Activated CD4-positive, CD25-positive, alpha-beta regulatory T cell treated with anti-CD3 and anti-CD28 coated beads, Interleukin-2, amount 50 U/mL, for 16 hours (primary cell): ENCODE measurements at places on chromosomes 12 and 14.

- DNase-seq: no peak
Observed at GRCh38 chr12:87054226-87054625, 798.0 kb upstream of the MGAT4C start.

DNA sequence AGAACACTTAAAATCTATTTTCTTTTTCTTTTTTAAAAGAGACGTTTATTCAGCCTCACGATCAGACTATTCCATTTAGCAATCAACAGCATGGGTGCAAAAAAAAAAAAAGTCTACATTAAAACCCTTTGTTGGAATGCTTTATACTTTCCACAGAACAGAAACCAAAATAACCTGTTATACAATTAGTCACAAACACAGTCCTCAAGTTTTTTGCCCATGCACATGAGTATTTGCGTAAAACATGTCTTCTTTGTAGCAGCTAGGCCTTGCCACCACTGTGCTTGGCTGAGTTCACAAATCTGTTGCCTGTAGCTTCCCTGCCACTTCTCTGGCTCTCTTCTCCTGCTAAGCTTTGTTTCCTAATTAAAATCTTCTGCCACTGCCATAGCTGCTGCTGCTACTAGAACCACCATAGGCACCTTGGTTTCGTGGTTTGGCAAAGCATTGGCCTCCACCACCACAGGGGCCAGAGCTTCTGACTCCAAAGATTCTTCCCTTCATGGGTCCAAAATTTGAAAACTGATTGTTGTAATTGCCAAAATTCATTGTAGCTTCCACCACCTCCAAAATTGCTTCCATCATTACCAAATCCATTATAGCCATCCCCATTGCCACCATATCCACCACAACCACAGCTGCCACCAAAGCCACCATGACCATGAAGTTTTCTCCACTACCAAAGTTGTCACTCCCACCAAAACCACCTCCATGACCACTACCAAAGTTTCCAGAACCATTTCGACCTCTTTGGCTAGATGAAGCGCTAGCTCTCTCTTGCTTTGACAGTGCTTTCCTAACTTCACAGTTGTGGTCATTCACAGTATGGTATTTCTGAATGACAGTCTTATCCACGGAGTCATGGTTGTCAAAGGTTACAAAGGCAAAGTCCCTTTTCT lies 38.1 kb downstream of the KLRG1 start:
- no peak for DNase-seq

- DNase-seq: no peak
Observed at GRCh38 chr14:73235531-73236155, 1.7 kb upstream of the PAPLN start.

- no peak for DNase-seq
Observed at GRCh38 chr12:115223322-115223721, 539.3 kb upstream of the TBX3 start.

DNA sequence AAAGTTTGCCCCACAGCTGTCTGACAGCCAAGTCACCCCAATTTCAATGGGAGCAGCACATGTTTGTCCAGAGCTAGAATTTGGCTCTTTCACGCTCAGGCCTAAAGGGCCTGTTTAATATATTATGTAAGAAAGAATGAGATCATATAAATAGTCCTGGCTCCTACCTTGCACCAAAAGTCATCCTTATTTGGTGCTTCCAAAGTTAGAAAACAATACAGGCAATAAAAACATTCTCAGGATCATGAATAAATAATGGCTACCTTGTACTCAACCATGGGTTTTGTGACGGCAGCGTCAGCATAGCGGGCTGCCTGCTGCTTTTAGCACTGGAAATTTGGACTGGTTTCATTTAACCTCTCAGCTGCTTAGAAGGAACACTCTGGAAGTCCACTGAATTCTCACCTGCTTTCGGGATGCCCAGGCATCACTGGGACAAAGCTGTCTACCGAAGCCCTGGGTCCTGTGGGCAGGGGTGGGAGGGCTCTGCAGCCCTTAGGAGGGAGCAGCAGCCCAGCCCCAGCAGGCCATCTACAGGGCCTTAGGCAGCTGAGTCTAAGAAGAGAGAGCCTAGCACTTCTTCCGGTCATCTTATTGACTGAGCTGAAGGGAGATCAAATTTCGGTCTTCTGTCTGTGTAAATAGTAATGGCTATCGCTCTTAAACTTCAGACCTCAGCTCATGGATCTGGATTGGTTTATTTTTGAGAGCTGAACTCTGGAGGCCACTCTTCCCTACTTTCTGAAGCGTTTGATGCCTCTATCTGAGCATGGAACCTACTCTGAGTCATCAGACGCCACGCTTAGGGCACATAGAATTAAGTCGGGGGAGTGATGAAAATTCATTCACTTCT lies 106.5 kb downstream of the SAMD4A start:
- no peak for DNase-seq

- no peak for DNase-seq
Observed at GRCh38 chr14:31122098-31122611, 85.4 kb downstream of the HECTD1 start.

DNA sequence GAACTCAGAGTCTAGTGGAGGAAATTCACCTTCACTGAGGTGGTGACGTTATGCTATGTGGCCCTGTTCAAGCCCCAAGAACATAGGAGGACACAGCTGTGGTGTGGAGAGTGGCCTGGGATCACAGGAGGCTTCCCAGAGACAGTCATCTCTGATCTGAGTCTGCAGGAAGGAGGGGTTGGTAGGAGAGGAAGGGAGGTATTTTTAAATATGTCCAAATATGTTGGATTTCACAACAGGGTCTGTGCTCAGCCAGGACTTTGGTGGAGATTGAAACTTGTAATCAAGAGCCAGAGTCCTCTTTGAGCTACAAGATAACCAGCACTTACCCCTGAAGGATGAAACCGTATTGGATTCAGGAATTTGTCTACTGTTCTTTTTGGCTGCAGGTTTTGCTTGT lies 26.4 kb upstream of the MED13L start:
- no peak for DNase-seq

DNA sequence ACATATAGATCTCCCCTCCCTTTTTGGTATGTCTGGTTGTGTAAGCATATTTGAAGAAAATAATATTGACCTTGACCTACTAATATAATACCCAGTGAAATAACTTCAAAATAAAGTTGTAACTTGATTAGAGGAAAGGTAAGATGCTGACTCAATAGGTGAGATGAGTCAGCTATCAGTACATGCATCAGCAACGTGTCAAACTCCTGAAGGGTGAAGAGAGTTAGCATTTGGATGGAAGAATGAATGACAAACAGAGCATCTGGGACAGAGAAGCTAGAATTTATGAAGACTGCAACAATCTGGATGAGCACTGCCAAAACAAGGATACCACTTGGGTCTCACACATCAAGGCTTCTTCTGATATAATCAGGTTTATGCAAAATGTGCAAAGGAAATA lies 74.9 kb downstream of the PPP2R5E start:
- DNase-seq: no peak

DNA sequence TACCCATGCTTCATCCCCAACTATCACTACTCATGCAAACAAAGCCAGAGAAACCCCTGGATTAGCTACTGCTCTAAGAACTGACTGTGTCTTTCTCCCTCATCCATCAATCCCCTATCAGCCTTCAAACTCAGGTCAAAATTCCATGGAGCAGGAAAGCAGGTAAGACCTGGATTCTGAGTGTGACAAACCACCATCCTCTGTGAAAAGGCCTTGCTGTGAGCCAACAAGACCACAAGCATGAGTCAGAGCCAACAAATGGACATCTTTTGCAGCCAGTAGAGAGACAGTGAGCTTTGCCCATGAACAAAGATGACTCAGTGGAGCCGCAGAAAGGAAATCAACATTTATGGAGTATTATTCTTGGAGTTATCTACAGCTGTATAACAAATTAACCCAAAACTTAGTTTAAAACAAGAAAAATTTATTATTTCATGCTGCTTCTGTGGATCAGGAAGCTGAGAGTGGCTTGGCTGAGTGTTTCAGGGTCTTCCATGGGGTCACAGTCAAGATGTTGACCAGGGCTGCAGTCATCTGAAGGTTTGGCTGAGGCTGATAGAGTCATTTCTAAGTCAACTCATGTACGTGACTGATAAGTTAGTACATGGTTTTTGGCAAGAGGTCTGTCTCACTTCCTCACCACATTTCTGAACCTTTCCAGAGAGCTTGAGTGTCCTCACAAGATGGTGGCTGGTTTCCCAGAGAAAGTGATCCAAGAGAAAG lies 61.1 kb downstream of the PITPNM2 start:
- no peak for DNase-seq

DNA sequence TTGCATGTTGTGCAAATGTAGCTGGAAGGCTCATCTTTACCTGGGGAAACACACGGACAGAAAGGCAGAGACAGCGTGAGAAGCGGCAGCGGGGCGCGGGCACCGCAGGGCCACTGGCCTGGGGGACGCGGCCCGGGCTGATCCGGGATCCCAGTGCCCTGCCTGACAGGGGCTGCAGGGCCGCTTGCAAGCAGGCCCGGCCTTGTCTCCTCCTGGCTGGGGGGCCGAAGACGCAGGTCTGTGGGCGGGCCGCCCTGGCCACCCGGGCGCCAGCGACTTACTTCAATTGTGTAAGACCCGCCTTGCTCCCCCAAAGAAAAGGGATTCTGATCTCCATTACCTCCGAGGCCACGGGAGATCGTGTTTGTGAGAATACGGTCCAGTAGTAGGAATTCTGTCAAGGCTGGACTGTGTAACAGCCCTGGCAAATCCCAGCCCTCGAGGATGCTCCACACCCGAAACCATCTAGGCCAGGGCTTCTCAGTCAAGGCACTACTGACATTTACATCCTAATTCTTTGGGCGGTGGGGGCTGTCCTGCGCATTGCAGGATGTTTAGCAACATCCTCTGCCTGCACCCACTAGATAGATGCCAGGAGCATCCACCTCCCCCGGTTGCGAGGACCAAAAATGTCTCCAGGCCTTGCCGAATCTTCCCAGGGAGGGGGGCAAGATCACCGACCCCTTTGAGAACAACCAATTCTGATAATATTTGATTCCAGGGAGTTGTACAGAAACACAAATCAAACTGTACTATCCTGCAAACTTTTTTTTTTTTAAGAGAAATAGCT lies 95.6 kb downstream of the BCL11B start:
- no peak for DNase-seq

GRCh38 chr14:62692490-62693106 lies 352.7 kb downstream of the KCNH5 start:
- DNase-seq: no peak

GRCh38 chr12:114266536-114266935 lies 139.4 kb downstream of the TBX5 start:
- no peak for DNase-seq

DNA sequence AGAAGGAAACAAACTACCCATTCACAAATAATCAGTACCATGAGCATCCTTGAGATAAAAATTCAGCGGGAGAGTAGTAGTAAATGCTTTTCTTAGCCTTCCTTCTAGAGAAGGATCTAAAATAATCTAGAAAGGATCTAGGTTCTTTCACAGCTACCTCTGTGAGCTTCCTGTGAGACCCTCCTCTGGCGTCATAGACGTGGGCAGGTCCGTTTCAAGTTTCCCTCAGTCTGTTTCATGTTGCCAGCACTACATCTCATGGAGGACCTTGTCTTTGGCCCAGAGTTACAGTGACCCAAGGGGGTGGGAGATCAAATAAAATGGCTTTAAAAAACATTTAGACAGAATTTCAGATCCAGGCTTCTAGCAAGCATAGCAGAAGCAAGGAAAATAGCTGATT lies 13.6 kb downstream of the DAAM1 start:
- no peak for DNase-seq

DNA sequence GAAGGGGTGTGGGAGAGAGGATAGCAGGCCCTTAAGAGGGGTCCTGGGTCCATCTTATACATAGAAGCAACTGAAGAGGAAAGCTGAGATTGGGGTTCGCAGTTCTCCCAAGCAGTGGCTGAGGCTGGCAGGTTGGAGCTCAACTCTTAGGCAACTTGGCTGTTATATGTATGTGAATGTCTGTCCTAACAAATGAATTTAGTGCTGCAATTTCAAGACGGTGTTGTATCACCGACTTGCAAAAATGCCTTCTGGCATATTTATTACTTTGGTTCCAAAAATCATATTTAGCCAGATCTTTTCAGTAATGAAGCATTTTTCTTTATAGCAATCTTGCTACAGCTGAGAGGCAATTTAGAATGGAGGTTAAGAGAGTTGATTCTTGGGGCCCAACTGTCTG lies 148.3 kb downstream of the AKAP6 start:
- DNase-seq: no peak
